RPMI7951 (cell line): ENCODE measurements at places on chromosomes 16 and 17. TPM values are rescaled to one million over a fixed set of nuclear protein-coding genes. Genes with fewer than 3 reads are reported as not detected.

DNA sequence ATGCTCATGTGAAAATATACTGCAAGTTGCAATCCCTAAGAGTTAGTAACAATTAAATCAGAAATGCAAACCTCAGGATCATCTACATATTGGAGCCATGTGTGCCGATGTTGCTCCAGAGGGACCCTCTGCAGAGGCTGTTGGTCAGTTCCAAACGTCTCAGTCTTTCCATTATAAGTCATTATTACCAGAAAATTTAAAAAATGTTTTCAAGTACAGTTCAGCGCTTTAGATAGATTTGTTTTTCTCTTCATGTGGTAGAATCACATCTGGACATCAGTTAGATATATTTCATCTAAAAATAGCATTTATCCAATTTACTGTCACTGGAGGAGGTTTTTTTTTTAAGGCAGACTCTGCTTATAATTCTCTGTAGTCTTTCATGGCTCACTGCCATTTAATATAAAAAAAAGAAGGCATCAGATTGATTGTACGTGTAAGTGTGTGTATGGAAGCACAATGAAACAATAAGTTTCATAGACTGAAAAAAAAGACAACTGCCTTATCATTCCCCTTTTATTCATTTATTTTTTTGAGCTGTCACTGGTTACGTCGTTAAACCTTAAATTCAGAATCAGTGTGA is 46.1 kb upstream of the MARCHF10 start:
- no peak for DNase-seq

Gene MT4
- not detected in 2 replicates for total RNA-seq

Gene GSDMA
- not detected in 2 replicates for total RNA-seq

GRCh38 chr17:50501054-50501453 is 7.2 kb upstream of the MYCBPAP start:
- peak; percentile 27 for DNase-seq

GRCh38 chr16:31129568-31130335 is 5.8 kb downstream of the PRSS8 start:
- DNase-seq = no peak

DNA sequence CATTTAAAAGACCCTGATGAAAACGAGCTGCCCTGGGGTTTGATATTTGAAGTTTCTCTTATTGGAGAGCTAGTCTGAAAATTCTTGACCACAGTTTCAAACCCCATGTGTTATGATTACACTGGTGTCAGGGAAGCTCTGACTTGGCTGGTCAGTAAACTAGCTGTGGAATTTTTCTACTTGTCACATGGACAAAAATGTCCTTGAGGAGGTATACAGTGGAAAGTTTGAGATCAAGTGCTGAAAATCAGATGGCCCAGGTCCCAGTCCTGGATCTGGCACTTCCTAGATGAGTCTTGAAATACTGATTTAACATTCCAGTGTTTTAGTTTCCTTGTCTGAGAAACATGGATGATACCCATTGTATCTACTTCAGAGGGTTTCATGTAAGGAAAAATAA is 30.7 kb upstream of the SOX9 start:
- no peak for DNase-seq

Gene FCSK
- total RNA-seq = 3.9 and 6.4 TPM in 2 replicates

DNA sequence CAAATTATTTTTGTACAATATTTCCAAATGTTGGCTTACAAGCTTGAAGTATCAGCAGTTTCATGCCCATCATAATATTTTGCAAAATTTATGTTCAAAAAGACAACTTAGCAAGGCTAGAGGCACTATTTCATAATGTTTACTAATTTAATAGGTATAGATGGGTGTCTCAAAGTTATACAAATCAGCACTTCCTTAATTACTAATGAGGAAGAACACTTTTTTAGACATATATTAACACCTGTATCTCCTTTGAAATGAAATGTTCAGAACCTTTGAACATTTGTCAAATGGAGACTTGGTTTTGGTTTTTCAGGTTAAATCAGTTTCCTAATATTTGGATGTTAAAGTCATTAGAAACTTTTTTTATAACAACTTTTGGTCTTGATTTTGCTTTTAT is 2.2 kb downstream of the TAT start:
- DNase-seq = no peak

Gene ESRP2
- total RNA-seq = 0.24 TPM in 1 of 2 replicates, not detected in the other

GRCh38 chr17:65154770-65155589 is 17.8 kb downstream of the RGS9 start:
- peak; percentile 44 for DNase-seq

Gene KRT222
- not detected in 2 replicates for total RNA-seq

- DNase-seq = no peak
These were observed 748 bp downstream of the ATF7IP2 start for GRCh38 chr16:10386517-10387100.

- DNase-seq = no peak
These were observed 315.8 kb downstream of the MAF start for GRCh38 chr16:79284766-79285165.

GRCh38 chr17:1934901-1935300 is 90.2 kb downstream of the RTN4RL1 start:
- no peak for DNase-seq

- peak; percentile 69 for DNase-seq
These were observed 262.6 kb upstream of the CDH11 start for GRCh38 chr16:65384441-65384840.

DNA sequence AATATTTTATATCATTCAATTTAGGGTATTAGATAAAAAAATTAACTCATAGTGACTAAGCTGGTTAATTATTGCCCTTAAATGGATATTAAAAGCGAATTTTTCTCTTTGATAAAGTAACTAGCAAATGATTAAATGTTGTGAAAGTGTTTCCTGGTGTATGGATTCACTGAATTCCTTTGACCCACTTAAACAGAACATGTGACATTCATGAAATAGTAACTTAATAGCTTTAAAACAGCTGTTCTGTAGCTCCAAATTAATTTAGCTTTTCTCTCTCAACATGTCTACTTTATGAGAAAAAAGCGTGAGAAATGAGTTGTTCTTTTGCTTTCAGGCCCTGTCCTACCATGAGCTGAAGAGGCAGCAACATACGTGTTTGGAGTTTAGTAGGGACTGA is 36.4 kb upstream of the APPBP2 start:
- no peak for DNase-seq

Gene TCAP
- total RNA-seq = 0.24 and 0.39 TPM in 2 replicates

GRCh38 chr17:80146121-80147034 is 550 bp downstream of the EIF4A3 start:
- DNase-seq = peak; percentile 31

- no peak for DNase-seq
These were observed 19.9 kb upstream of the MTMR4 start for GRCh38 chr17:58534331-58534730.

DNA sequence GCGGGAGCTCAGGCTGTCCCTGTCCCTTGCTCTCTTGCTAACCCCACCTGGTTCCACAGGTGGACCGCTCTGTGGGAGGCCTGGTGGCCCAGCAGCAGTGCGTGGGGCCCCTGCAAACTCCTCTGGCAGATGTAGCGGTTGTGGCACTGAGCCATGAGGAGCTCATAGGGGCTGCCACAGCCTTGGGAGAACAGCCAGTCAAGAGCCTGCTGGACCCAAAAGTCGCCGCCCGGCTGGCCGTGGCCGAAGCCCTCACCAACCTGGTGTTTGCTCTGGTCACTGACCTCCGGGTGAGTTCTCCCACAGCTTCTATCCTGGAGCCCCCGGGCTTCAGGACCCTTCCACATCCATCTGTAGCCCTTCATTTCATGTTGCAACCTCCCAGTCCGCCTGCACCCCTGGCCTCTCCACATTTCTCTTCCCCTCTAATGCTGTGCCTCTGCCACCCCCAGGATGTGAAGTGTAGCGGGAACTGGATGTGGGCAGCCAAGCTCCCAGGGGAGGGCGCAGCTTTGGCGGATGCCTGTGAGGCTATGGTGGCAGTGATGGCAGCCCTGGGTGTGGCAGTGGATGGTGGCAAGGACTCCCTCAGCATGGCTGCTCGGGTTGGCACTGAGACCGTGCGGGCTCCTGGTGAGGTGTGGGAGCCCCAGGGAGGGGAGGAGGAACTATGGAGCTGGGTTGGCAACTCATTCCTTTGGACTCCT is 15.9 kb downstream of the PFAS start:
- no peak for DNase-seq
